ENCODE measurements at places on chromosomes 6 and 20.

DNA sequence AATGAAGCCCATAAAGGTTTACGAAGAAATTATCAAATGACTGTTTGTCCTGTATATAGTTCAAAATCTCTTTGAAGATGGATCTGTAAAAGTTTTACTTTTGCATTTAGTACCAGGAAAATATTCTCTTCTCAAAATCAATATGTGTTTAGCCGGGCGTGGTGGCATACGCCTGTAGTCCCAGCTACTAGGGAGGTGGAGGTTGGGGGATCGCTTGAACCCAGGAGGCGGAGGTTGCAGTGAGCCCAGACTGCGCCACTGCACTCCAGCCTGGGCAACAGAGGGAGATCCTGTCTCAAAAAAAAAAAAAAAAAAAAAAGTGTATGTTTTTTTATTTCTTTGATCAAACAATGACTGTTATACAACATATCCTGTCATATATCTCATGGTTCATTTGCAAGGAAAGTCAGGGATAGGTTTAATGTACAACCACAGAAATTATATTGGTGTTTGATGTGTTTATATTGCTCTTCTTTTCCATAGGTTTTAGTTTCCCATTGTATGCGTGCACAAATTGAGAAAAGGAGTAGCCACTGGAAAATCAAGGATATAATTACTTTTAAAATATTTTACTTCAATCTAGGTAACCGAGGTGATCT is 40.1 kb downstream of the SOX4 start:
- no peak for DNase-seq

DNA sequence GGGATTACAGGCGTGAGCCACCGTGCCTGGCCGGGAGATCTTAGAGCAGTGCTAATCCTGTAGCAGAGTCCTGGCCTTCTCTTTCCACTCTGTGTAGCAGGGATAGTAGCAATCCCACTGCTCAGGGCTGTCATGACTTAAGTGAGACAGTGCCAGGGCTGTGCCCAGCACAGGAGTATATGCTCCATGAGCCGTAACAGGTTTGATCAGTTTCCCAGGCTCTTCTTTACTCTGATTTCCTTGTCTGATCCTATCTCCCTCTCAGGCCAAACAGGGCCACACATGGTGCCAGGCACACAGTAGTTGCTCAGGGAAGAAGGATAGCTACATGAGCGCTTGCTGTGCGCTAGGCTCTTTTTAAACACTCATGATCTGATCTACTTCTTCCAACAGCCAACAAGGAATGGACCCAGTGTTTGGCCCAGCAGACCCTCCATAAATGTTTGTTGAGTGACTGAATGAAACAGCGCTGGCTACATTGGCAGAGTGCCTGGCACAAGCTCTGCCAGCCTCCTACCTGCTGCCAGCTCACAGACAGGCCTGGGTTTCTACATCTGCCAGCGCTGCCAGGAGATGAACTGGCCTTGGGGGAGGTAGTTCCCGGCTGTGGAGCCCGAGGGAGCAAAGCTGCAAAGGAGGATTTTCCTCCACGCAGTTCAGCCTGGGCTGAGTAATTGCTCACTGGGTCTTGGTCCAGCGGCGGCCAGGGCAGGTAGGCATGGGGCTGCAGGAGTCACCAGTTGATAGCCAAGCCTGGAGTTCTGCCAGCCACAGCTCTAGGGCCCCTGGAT is 36.9 kb downstream of the SNAI1 start:
- DNase-seq, result no peak

- DNase-seq, result peak; percentile 23
These were observed 14.7 kb upstream of the SIM1 start for GRCh38 chr6:100479179-100480035.

DNA sequence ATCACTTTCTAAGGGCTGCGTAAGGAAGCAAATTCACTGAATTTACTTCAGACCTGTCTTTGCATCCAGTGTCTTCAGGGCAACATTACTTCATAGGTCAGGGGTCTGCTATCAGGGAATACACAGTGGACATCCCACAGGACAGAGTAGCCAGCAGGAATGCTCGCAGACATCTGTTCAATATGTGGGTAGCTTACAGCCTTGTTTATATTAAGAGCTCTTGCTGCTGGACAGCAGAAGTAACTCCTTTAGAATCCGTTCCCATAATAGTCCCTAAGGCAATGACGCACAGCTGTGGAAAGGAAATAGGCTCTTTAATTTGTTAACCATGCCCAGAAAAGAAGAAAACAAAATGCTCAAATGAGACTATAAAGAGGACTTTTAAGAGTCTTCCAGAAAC is 198.7 kb downstream of the MOXD1 start:
- DNase-seq, result no peak

DNA sequence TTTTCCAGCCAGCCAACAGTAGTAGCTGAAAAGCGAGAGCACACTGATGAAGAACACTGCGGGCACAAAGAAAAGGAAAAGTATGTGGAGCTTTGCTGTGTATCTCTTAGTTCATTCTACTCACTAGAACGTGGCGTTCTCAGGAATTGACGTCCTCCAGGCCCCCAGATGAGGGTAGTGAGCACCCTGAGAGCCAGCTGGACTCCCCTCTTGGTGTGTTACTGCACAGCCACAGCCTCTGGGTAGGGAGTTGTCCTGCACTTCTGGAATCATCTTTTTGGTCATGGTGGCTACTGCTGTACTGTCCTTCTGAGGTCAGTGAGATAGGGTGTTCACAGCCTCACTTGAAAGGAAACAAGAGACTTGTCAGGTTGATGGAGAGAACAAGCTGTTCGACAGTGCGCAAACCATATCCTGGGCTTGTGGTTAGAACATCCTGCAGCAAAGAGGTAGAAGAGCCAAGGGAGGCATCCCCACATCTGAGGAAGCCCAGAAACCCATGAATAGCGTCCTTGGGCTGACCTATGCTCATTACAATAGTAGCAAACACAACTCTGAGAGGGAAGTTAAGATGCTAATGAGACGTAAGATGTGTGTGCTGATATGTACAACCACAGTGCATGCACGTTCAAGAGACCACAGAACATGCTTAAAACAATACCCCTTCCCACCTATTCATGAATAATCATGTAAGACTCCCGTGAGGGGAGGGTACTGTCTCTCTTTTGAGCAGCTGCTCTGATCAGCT is 14.6 kb upstream of the HLA-F start:
- DNase-seq, result no peak

- DNase-seq, result no peak
These were observed 19.4 kb upstream of the CTAGE9 start for GRCh38 chr6:131730264-131730663.

- DNase-seq, result no peak
These were observed 382.8 kb downstream of the CDH26 start for GRCh38 chr20:60341062-60341461.

DNA sequence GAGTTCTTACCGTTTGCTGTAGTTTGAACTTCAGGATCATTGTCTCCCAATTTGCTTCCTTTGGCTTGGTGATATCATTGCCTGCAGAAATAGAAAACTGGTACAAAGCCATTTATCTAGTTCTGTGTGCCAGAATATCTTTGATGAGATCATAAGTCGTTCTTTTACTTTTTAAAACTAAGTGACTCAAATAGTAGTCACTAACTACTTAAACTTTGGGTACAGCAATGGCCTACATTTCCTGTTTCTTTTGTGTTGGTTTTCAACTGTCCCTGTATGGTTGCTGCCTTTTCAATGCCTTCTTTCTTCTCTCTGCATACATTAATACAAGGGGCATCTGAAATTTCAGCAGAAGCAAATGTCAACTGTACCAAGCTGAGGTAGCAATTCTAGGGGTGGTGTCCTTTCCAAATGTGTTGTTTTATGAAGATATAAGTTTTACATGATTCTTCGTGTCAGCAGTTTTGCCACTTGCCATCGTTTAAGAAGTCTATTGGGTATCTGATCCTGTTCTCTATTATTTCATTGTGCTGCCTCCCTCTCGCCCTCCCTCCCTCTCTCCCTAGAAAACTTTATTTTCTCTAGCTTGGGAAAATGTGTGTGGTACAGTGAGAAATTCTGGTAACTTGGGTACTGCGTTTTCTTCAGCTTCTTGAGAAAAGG is 238.5 kb downstream of the FARS2 start:
- DNase-seq, result no peak

DNA sequence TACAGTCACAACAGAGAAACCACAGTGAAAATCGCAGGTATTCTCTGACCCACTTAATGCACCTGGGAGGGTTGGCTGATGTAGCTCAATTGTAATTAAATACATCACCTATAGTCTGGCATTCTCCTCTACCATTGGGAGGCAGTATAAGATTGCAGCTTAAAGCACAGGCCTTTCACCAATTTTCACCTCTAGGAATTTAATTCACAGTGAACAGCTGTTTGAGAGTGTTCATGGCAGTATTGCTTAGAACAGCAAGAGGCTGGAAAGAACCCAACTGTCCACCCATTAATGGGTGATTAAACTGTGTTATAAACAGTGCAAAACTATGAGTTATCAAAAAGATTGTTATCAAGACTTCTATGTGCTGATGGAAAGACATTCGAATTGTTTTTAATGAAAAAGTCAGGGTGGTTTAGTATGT is 2.0 kb downstream of the EDEM2 start:
- DNase-seq, result peak; percentile 34

DNA sequence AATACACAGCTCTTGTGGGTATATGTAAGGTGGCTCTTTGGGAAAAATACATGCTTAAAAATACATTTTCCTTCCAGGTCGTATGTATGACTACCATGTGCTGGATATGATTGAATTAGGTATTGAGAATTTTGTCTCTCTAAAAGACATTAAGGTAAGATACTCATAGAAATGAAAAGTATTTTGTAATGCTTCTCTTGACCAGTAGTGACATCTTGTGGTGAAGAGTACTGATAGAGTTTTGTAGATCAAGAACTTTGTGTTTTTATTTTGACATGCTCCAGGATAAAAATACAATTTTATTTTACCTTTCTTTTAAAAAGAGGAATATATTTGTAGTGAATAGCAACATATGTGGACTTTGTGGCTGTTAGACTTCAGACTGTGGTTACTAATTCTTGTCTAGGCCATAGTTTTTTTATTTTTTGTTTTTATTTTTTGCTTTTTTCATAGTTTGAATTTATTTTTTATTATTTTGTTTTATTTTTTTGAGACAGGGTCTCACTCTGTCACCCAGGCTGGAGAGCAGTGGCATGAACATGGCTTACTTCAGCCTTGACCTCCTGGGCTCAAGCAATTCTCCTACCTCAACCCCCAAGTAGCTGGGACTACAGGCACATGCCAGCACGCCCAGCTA is 17.9 kb downstream of the RPF2 start:
- no peak for DNase-seq

DNA sequence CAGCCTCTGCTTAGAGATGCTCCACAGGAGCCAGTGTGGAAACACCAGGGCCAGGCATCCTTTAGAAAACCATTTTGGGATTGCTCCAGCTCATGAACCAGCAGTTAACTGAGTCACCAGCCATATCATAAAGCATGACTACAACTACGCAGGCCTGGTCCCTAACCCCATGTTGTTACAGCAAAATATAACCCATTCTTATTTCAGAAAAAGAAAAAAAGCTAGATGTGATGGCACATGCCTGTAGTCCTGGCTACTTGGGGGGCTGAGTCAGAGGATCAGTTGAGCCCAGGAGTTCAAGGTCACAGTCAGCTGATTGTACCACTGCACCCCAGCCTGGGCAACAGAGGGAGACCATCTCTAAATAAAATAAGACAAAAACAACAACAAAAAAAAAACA is 36.8 kb downstream of the C6orf15 start:
- DNase-seq, result no peak

GRCh38 chr6:147554281-147554680 is 45.8 kb downstream of the SAMD5 start:
- DNase-seq, result no peak
